Skin of body (tissue), 3 donors: ENCODE measurements at places on chromosomes 6 and 20.

- no peak for DNase-seq
These were observed 4.4 kb downstream of the APMAP start for GRCh38 chr20:24987873-24988835.

- no peak for DNase-seq
These were observed 204.0 kb downstream of the DLL1 start for GRCh38 chr6:170086639-170087420.

DNA sequence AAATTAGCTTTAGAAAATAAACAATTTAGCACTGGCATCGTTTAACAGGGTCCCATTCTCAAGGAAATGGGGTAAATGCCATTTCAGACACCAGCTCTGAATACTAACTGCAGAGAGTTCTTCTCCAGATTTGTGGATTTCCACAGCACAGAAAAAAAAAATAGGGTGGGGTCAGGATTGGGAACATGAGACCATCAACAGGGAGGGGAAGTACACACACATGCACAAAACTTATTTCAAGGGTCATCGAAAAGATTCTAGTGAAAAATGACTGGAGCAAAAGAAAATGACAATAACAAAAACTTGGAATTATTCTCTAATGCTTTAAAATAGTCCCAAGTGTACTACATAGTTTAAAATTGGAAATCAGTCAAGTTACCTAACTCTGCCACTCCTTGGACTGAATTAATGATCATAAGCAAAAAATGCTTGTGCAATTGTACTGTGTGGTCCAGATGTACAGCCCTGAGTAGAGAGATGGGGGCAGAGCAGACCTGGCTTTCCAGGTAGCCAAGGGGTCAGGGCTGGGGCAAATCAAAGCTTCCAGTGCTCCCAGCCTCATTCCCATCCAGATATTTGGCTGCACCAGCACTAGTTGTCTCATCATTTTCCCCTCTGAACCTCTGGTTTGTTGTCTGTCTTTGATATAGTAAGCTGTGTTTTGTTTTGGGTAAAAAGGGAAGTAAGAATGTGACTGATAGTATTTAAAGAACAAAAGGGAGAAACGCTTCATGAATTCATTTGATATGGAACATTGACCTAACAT is 152.4 kb downstream of the SOBP start:
- no peak for DNase-seq

DNA sequence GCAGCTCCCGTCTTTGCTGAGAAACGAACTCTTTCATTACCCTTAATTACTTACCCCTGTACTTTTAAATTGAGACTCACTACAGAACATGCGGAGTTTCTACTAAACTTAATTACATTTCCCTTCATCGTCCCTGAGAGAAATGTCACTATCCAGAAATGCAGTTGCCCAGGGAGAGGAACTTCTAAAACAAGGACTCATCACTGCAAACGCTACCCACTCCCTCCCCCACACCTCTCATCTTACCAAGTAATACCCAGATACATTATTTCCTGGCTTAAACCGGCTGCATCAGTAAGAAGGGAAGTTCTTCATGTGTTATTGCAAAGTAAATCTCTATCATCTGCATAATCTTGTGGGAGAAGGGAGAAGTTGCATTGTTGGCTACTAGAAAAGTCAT is 138.3 kb downstream of the IPCEF1 start:
- no peak for DNase-seq

GRCh38 chr6:45591306-45591705 is 213.6 kb upstream of the SUPT3H start:
- DNase-seq, result no peak

GRCh38 chr6:4313044-4313686 is 177.8 kb upstream of the ECI2 start:
- peak; percentile 42 for DNase-seq

GRCh38 chr20:58492074-58492718 is 23.0 kb downstream of the APCDD1L start:
- no peak for DNase-seq

- no peak for DNase-seq
These were observed 300.8 kb downstream of the PHF3 start for GRCh38 chr6:63936399-63936798.

DNA sequence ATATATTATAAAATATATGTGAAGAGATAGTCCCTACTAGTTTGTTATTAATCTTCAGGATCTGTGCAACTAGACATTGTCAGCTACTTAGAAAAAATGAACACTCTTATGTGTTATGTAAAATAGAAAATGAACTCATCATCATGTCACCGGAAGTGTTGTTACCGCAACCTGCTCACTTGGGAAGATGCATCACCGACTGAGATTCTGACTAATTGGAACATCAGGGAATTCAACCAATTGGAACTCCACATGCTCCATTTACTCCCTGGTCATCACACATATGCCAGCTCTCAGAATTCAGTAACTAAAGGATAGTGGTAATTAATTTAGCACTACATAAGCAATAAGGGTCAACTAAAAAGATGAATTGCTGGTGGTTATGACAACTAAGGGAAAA is 16.7 kb upstream of the B3GAT2 start:
- DNase-seq, result no peak

DNA sequence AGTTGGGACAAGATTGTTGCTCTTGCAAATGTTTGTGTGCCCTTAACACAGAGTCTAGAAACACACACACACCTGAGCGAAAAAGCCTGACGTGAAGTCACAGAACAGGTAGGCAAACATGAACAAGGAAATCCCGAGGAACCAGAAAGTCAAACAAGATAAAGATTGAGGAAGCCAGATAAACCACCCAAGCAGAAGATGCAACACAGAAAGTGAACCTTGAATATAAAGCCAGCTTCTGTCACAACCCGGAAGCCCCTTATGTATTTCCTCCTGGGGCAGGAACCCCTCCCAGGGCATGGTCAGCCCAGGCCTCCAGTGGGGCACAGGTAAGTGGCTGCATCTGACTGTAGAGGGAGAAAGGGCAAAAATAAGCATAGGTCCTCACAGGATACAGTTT is 158.2 kb upstream of the SUPT3H start:
- no peak for DNase-seq

DNA sequence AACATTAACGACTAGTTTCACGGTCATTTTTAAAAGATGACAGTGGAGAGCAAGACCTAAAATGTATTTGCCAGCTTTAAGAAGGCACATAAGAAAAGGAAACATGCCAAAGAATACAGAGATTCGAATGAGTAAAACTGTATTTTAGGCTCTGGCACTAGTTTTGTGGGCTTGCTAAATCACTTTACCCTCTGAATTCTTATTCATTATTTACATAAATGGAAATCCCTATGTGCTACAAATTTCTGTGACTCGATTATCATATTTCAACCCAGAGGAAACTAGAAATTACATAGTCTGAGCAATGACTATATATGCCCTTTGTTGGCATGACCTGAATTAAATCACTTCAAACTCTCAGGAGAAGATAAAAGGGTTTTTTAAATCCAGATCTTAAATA is 441.7 kb upstream of the RNF217 start:
- DNase-seq, result no peak

- no peak for DNase-seq
These were observed 49.2 kb upstream of the CST5 start for GRCh38 chr20:23928788-23929187.

- no peak for DNase-seq
These were observed 78.3 kb upstream of the MMS22L start for GRCh38 chr6:97361286-97361685.

DNA sequence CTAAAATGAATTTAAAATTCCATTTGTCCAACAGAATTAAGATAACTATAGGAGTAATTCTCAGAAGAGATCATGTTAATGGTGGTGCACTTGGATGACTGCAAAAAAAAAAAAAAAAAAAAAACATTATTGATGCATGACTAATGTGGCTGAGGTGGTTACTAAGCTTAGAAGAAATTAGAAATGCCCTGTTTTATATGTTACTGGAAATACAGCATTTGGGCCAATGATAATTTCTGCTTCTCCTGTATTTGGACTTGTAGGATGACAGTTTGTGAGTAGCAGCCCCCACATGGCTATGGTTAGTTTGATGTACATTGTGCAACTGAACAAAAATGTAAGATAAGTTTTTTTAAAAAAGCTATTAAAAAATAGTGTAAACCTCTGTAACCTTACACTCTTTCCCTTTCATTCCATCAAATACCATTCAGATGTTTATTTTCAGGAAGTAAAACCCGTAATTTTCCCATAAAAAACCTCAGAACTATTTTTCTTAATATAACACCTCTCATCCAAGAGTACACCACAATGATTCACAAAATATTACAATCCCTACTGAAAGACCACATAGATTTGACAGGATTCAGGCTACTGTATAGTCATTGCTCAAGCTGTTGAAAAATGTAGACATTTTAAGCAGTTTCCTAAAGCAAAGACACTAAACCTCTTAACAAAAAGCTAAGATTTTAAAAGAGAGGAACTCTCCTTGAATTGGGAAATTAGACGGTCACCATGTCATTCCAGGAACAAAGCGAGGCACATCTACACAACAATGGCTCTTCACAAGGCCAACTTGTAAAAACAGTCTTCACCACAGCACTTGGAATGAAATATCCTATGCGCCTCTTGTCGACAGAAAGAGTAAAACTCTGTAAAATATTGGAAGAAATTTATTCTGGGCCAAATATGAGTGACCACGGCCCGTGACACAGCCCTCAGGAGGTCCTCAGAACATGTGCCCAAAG is 83.0 kb downstream of the WDR27 start:
- DNase-seq, result no peak

DNA sequence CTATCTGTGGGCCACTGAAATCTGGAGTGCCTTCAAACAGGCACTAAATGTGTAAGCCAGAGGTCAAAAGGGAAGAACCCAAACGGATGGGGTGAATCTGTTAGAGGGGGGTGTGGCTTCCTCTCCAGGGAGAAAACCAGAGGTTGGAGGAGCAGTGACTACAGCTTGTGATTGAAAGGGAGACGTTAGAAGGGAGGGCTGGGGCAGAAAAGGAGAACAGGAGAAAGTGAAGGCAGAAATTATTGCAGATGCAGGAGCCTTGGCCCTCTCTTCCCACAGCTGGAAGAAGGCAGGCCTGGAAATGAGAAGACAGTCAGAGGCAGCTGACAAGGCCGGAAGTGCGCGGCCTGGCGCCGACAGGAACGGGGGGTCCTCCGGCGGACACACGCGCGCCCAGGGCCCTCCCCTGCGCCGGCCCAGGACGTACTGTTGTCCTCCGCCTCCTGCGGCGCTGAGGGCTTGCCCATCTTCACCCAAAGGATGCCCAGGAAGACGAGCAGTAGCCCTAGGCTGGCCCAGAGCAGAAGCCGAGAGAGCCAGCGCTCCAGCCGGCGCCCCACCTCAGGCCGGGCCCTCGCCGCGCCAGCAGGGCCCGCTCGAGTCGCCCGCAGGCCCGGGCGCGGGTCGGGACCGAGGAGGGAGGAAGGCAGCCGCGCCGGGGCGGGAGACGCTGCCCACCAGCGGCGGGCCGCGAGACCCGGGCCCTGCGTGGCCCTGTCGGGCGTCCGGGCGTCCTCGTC is 806 bp downstream of the LEMD2 start:
- DNase-seq, result peak; percentile 68

- DNase-seq, result no peak
These were observed 39.0 kb downstream of the GCM1 start for GRCh38 chr6:53109612-53110011.

DNA sequence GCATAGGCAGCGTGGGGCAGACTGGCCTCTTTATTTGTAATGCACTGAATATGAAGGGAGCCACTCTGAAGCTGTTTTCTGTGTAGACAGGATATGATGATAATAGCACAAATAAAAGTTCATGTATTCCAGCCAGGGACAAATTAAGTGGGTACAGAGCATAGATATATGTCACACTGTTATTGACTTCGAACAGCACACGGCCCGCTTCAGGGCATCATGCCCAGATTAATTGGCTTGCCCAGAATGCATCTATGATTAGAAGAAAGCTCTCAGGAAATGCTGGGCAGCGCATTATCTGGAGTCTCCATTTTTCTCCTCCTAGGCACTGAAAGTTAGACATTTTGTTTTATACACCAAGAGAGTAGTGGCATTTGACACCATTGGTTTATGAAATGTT is 26.3 kb upstream of the SASH1 start:
- no peak for DNase-seq

DNA sequence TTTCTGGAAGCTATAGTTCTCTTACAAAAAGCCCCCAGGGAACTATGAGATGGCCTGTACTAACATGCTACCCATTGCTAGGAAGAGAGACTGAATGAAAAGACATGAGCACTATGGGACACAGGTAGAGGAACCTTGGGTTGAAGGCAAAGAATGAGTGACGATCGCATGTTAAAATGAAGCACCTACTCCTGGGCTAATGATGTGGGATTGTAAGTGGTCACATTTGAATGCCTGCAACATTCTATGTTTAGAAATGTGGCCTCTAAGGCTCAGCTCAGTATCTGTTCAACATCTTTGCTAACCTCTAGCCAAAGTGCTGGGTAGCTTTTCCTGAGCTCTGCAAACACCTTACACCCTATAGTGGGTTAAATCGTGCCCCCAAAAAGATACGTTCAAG is 5.2 kb upstream of the ZC3H12D start:
- DNase-seq, result no peak

DNA sequence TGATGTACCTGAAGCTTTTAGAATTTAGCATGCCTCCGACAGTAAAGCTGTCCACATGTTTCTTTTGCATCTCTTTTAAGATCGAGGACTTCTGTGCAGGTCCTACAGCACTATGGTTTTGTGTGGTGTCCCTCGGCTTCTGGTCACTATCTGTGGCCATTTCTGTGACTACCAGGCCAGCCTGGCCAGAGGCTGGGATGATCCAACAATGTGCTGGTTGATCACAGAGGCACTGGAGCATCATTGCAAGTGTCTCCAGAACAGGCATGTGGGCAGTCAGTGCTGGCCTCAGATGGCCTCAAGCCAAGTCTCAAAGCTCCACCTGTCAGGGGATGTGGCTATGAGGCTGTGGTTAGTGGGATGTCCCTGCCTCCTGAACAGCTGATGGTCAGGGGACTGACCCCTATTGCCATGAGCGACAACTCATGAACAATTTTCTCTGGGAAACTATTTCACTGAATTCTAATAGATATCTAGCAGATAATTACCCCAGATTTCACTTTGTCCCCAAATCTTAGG is 136.6 kb downstream of the SYNDIG1 start:
- DNase-seq, result no peak

DNA sequence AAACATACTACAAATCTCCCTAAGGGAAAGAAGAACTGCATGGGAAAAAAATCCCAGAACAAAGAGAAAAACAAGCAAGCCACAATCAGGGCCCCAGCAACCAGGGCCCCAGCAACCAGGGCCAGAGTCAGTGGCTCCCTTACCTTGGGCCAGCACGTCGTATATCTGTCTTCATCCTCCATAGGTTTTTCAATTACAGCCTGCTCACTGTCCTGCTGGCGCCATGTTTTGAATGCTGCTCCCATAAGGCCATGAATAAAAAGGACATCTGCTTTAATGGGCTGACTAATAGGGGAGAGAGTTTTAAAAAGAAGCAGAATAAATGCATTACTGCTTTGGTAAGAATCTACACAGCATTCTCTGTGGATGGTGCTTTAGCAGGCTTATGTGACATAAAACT is 49.2 kb downstream of the SERAC1 start:
- no peak for DNase-seq

- no peak for DNase-seq
These were observed 74.0 kb downstream of the ZDHHC14 start for GRCh38 chr6:157454762-157455714.

GRCh38 chr6:97469451-97469850 is 186.4 kb upstream of the MMS22L start:
- DNase-seq, result no peak
